ENCODE measurements at places on chromosomes 16 and 17.

GRCh38 chr17:38421171-38421841, 7.0 kb upstream of the ARHGAP23 start:
- no peak for DNase-seq

DNA sequence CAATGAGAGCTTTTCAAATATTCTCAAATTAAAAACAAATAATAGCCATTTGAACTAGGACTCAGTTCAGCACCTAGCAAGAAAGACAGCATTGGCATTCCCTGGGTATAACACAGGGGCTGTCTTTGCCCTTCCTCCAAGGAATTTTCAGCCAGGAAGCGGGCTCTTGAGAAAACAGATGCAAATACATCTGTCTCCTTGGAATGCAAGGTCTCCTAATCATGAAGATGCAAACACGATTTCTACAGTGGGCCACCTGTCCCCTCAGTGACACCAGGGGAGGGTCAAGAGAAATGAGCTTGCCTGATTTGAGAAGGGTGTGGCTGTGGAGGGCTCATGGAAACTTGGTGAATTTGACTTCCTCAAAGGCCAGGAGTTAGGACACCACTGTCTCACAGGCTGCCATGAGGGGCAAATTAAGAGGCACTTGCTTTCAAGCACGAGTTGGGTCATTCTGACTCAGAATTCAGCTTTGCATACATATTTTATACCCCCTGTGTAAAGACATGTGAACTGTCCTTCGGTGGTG, 24.5 kb upstream of the SUPT4H1 start:
- DNase-seq: no peak

DNA sequence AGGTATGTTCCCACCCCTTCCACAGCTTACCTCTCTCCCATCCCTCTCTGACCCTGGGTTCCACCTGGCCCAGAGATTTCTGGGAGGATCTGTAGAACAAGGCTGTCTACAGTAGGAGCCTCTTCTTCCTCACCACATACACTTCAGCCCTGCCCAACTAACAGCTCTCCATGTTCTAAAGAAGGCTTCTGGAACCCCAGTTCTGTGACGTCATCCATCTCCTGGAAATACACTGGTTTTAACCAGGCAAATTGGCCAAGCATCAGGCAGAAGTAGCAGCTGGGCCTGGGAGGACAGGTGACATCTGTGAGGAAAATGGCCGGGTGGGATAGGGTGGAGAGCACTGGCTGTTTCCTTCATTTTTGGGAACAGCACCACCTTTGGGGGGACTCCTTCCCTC, at the start of gene LYZL6:
Gene LYZL6, minus strand, starts transcription at position 177 of the 400 bp plus-strand sequence. CDS start 4,357 bp downstream, outside the sequence.
- DNase-seq: no peak

GRCh38 chr17:49029801-49030200, 32.6 kb downstream of the IGF2BP1 start:
- DNase-seq: no peak

GRCh38 chr17:77948690-77949114, 9.8 kb upstream of the TNRC6C start:
- DNase-seq: no peak

DNA sequence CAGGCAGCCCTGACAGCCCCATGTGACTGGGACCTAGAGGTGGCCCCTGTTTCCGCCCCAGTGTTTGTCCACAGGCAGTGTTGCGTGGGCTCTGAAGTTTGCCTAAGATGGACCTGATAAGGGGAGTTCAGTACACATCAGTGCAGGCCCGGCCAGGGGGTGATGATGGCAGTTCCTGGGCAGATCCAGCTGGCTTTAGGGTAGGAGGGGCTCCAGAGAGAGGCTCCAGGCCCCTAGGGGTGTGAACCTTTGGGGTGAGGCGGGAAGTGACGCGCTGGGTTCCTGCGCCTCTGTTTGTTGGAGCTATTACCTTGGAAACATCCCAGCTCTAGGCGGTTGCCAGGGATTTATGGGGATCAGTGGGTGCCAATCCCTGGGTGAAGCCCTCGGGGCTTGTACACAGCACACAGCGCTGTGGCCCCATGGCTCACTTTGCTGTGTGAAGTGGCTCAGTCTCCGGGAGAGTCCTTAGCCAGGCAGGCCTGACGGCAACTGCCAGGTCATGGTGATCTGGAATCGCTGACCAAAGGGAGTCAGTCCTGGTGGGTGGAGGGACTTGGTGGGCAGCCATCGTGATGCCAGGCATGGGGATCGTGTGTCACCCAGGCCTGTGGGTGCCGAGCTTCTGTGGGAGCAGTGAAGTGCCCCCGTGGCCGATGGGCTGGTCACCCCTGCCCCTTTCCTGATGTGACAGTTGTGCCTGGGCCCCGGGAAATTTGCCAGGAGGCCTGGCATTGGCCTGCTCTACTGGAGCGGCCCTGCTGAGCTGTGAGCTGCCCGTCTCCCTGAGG, 146.1 kb downstream of the SEC14L1 start:
- no peak for DNase-seq

GRCh38 chr16:56647641-56648431, 3.9 kb upstream of the MT1B start:
- DNase-seq: no peak

DNA sequence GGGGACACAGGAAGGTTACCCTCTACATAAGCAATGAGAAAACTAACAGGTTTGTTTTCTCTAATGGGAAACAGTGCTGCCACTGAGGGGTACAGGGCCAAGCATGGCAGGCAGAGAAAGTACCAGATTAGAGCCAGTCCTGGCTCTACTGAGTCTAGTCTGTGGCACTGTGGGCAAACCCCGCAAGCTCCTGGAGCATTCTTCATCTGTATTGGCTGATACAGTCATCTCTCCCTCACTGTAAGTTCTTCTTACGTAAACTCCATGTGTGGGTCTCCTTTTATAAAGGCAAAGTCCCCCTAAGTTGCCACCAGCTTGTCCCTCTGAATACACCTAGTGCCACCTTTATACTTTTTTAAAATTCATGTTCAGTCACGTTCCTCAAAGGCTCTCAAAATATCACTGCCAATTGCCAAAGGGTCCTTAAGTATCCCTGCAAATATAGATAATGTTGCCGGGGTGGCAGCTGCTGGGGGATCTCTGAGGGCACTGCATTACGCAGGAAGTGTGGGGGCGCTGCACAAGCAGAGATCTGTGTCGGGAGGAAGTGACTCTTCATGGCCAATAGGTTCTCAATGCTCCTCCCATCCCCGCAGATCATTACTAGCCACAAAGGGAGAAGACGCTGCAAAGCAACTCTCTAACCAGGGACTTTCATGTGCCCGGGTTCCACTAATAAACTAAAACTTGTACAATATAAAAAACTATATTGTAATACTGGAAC, 18.8 kb downstream of the XPO6 start:
- DNase-seq: no peak

GRCh38 chr16:81995651-81996050, 15.6 kb downstream of the SDR42E1 start:
- DNase-seq: no peak

DNA sequence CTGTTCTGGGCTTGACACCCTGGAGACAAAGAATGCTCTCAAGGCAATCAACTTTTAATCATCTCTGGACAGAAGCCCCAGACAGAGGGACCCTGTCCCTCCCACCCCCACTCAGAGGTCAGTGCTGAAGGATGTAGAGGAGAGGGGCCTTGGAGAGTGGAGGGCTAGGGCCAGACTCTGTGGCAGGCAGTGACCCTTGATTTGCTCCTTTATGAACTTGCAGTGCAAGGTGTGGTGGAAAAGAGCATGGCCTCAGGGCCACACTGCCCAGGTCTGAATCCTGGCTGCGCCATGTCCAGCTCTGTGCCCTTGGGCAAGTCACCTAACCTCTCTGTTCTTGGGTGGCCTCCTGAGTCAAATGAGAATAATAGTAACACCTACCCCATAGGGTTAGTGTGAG, 134.3 kb downstream of the TMEM132E start:
- DNase-seq: no peak

DNA sequence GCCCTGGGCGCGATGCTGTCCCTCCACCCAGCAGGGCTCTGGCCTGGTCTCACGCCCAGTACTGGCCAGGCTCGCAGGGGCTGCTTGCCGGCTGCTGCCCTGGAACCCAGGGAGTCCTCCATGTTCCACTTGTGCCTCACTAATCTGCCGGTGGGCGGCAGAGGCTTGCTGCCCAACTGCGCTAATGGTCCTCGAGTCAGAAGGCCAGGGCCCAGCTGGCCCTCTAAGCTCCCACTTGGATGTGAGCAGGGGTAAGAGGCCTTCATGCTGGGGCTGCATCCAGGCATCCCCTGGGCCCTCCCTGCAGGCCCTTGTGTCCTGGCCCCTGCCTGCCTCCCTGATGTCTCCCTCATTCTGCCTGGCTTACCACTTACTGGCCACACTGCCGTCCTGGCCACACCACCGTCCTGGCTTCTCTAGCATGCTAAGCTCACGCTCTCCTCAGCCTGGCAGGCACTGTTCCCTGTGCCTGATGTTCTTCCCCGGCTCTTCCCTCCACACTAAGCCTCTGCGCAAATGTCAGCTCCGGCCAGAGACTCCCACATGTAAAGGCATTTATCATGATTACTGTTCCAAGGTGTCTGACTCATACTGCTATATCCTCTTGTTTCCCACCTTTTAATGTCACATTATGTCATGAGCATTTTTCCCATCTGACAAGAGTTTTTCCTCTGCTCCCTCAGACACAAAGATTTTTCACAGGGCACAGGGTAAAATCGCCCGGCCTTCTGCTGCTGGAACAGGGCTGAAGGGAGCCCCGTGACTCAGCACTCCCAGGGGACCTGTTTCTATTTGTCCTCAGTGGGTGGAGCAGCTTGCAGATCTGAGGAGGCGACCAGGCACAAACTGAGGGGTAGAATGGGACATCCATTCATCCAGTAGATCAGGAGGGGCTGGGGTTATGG, 15.9 kb downstream of the B9D1 start:
- no peak for DNase-seq

DNA sequence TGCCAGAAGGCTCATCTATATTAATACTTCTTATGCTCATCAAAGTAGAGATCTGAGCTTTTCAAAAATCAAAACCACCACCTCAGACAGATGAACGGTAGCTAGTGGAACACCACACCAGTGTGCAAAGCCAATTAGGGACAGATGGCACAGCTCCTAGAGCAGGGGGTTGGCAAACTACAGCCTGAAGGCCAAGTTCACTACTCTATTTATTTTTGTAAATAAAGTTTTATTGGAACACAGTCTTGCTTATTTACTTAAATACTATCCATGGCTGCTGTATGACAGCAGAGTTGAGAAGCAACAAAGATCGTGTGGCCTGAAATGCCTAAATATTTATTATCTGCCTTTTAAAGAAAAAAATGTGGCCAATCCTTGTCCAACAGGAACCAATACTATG, 56.8 kb downstream of the AMFR start:
- no peak for DNase-seq

DNA sequence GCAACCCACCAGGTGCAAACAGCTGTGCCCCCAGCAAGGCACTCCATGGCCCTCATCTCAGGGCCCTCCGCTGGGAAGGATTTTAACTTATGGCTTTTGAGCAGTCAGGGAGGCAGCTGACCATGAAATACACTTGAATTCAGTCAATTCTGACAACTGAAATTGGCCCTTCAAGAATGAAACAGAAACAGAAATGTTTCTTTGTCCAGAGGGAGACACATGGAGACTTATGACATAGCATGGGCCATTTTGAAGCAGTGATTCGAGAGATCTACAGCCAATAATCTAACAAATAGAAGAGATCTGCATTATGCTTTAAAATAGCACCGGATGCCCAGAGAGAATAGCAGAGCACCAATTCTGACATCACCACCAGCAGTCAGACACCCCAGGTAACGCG, 7.5 kb downstream of the CACNG1 start:
- DNase-seq: no peak

DNA sequence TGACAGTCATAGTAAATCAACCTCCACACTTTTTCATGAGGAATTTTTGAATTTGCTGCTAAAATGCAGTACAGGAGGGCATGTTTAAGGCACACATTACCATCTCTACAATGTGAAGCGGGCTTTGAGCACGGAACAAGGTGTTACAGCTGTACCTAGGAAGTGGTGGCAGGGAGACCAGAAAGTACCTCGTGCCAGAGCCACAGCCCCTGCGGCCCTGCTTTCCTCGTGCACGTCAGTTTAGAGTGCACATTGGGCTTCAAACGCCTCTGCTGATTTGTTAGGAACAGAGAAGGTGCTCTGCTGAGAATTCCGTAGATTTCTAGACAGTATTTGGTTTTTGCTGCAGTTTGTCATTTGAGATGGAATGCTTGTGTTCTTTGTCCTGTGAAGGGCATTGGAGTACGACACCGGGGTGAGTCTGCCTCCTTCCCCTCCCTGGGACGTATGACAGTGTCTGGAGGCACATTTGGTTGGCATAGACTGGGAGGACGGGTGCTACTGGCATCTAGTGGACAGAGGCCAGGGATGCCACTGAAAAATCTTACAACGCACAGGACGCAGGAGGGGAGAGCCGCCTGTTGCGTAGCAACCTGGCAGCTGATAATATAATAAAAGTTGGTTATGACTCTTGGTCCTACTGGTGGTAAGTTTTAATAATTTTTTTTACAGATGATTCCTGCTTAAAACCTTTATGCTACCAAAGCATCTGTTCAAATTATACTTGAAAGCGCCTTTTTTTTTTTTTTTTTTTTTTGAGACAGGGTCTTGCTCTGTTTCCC, 9.1 kb downstream of the FOXK2 start:
- no peak for DNase-seq

GRCh38 chr16:67657751-67658518, 2.1 kb downstream of the ACD start:
- DNase-seq: no peak

DNA sequence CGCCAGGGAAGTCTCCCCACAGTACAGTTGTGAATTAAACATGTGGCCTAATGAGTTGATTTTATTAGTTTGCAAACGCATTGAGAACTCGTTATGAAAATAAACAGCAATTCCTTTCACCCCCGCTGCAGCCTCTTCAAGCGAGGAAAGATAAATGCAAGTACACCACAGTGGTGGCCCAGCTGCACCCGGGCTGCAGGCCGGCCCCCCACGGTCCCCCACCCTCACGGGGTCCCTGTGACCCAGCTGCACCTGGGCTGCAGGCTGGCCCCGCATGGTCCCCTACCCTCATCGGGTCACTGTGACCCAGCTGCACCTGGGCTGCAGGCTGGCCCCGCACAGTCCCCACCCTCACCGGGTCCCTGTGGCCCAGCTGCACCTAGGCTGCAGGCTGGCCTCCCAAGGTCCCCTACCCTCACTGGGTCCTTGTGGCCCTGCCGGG, 32.2 kb downstream of the SDK2 start:
- no peak for DNase-seq

DNA sequence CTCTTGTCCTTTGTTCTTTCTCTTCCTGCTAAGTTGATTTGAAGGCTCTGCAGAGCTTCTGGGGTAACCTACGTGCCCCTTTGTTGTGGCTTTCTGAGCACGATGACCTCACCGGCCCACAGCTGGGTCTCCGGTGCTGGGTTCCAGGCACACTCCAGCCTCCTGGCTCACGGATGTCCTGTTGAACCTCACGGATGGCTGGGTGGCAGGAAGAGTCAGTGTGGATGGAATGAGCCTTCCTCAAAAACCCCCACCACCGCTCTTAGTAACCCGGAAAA, 116.0 kb downstream of the SOCS1 start:
- DNase-seq: no peak

GRCh38 chr17:62824290-62825131, 16.4 kb upstream of the MARCHF10 start:
- no peak for DNase-seq

- no peak for DNase-seq
Observed at GRCh38 chr17:74435775-74436359, 4.0 kb downstream of the GPRC5C start.

All from NCI-H1417 treated with DMSO at 0.1 percent for 48 hours (cell line).